HuH-7 (cell line): ENCODE measurements at places on chromosomes 16 and 17.
A peak's percentile ranks its signal among the peaks of the same experiment; 100 is the strongest.

DNA sequence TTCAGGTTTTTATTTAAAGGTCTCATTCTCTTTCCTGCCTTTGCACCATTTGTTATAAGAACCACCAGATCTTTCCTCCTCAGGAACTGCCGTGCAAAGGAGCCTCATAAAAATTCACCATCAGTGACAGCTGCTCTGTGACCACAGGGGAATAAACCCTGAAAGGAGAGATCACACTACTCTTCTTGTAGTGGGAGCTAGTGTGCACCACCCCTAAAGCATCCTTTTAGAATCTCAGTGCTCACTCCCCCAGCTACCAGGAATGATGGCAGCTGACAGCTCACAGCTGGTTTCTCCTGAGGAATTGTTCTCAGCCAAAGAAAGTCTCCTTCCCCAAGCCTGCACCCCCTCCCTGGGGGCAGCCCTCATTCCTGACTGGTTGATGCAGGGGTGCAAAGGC is 18.7 kb downstream of the VAT1L start:
- no peak for DNase-seq

- no peak for DNase-seq
These were observed 5.9 kb downstream of the FAHD1 start for GRCh38 chr16:1832838-1833454.

DNA sequence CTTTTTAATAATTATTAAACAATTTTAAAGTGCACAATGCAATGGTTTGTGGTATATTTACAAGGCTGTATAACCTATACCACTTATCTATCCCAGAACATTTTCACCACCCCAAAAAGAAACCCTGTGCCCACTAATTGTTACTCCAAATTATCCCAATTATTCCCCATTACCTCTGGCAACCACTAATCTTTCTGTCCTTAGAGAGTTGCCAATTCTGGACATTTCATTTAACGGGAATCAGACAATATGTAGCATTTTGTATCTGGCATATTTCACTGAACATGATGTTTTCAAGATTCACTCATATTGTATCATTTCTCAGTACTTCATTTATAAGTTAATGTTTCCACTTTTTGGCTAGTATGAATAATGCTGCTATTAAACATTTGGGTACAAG is 103.1 kb upstream of the NACA2 start:
- DNase-seq: no peak

DNA sequence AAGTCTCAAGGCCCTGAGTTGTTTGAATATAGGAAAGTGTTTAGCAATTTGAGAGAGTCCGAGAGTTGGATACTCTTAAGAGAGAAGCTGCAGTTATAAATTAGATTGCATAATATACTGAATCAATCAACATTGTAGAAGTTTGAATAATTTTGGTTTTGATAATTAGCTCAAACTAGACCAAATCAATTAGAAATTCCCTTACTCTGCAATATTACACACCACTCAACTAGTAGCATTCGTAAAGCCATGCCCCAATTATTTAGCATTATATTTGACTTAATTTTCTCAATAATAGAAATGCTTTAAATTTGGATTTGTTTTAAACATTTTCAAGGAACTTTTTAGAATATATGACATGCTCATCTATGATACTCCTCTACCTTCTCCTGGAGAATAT is 49.1 kb downstream of the TNRC6C start:
- DNase-seq: no peak

GRCh38 chr16:86630471-86630870 is 52.1 kb downstream of the FOXL1 start:
- DNase-seq: no peak

DNA sequence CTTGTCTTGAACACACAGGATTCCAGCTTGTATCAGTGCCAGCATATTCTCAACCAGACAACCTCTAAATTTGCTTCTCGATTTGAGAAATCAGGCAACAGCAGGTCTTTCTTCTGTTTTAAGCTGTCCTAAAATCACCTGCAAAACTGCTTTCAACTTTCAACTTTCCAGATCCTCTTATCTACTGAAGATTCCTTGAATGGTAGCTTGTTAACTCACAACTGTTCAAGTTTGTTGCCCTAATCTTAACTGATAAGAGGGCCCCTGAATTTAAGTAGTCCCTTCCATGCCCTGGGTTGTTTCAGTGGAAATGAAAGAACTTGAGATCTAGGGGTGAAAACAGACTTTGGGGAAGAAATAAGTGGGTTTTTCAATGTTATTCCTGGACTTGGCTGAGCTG is 57.2 kb downstream of the CHD9 start:
- no peak for DNase-seq

DNA sequence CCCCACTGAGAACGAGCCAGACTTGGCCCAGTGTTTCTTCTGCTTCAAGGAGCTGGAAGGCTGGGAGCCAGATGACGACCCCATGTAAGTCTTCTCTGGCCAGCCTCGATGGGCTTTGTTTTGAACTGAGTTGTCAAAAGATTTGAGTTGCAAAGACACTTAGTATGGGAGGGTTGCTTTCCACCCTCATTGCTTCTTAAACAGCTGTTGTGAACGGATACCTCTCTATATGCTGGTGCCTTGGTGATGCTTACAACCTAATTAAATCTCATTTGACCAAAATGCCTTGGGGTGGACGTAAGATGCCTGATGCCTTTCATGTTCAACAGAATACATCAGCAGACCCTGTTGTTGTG is 631 bp downstream of the BIRC5 start:
- no peak for DNase-seq

DNA sequence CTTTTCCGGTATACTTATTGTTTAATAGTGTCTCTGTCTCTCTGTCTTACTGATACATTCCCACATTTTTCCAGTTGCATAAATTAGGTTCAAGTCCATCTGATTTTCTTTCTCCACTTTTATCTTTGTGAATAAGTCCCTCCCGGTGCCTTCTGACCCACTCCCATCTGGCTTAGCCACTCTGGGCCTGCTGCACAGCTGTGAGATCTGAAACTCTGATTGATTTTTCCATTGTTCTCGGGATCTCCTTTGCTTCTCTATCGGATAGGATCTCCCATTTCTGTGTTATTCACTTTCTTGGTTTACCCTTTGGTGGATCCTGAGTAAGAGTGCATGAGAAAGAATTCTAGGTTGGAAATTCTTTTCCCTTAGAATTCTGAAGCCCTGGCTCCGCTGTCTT is 8.6 kb downstream of the UTP4 start:
- no peak for DNase-seq

GRCh38 chr17:27282054-27282551 is 11.8 kb upstream of the WSB1 start:
- DNase-seq: no peak

DNA sequence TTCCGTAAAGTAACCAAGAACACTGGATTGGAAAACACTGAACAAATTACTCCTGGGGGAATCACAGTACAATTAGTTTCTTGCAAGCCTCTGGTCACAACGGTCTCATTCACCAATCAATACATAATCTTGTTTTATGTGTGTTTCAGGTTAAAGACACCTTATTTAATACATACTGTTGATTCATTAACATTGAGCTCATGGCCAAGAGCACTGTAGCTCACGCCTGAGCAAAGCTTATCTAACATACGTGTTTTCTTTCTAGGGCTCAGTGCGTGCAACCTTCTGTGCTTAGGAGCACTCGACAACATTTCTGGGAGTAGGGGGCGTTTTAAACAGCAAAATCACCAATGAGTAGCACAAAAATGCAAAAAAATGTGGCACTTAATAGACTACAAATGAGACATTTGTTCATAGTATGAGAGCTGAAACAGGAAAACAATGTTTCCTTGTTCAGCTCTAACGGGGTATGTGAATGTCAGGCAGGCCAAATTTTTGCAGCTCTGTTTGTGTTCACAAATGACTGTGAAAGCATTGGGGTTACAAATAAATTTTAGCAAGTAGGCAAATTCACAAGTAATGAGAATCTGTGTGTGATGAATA is 206.2 kb downstream of the CNTNAP4 start:
- DNase-seq: no peak

DNA sequence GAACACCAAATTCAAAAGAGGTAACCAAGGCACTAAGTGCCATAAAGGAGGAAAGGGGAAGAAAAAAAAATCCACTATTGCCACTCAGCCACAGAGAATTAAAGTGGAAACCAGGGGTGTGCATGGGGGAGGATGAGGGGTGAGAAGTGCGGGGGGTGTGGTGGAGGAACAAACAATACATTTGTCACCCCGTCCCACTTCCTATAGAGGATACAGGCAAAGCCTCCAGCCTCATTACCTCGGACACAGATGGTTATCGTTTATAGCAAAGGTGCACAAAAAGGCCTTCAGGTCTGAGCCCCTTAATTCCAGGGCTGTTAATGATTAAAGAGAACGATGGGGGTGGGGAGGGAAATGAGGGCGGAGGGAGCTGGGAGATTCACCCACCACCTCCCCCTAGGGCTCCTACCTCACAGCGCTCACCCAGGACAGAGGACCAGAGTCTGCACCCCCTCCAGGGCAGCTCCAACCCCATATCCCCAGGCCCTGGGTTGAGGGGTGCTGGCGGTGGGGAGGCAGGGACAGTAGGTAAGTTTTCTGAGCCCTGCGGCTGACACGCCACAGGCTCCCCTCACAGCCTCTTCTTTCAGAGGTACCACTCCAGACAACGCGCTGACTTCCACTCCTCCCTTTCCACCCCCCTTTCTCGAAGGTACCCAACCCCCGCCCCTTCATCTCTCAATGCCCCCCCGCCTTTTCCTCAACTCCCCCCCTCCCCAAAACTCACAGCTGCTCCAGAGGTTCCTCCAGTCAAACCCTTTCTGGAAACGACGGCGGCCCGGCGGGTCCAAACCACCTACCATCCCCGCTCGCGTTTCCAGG is 470 bp downstream of the DCUN1D3 start:
- DNase-seq: peak; percentile 66

DNA sequence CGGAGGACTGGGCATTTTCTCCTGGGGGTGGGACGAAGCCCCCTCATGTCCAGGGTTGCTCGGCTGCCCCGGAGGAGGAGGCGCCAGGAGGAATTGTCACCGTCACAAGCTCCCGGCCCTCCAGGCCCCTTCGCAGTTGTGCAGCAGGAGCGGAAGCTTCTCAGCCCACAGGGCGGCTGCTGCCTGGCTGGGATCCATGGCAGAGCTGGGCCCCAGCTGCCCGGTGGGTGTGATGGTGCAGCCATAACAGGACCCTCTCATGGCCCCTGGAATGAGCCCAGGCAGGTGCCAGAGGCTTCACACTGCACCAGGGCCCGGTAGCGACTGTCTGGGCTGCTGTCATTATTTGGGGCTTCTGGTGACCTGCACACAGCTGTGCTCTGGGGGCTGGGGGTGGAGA is 54.9 kb upstream of the GNG13 start:
- DNase-seq: no peak

- DNase-seq: no peak
These were observed 13.1 kb downstream of the CORO7 start for GRCh38 chr16:4403133-4403949.

- DNase-seq: no peak
These were observed 13.9 kb downstream of the CYB5D2 start for GRCh38 chr17:4156750-4157381.

DNA sequence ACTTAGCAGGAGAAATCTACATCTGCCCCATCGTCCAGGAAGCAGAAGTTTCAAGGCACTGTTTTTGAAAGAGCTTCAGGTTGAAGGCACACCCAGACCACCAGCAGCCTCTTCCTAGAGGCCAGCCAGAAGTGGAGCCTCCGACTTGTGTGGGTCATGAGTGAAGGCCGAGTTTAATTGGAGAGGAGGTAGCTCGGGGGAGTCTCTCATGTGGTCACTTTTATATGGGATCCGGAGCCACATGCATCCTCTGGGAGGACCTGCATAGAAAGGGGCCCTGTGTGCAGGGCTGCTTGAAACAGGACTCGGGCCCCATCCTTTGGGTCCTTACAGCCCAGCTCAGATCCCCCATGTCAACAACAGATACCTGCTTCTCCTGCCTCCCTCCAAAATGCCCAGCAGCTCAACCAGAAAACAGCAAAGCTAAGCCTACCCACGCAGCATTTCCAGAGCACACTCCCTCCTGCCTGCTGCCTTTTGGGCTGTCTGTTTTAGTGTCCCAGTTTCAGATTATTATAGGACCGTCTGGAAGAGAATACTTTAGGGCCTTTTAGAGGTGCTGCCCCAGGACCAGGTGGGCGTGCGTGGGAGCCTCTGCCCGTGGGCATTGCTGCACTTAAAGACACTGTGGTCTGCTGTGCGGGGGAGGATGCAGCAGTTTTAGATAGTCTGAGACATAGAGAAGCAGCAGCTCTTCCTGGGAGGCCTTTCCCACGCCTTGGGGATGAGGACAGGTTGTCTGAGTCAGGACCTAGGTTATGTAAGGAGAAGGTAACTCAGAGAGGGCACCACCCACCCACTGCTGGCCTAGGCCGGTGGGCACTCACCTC is 29.5 kb downstream of the MPRIP start:
- no peak for DNase-seq

- no peak for DNase-seq
These were observed 3.0 kb upstream of the RCVRN start for GRCh38 chr17:9907883-9908648.

- no peak for DNase-seq
These were observed 326.0 kb upstream of the C16orf82 start for GRCh38 chr16:26740771-26741170.

- no peak for DNase-seq
These were observed 6.2 kb downstream of the HASPIN start for GRCh38 chr17:3729881-3730280.

DNA sequence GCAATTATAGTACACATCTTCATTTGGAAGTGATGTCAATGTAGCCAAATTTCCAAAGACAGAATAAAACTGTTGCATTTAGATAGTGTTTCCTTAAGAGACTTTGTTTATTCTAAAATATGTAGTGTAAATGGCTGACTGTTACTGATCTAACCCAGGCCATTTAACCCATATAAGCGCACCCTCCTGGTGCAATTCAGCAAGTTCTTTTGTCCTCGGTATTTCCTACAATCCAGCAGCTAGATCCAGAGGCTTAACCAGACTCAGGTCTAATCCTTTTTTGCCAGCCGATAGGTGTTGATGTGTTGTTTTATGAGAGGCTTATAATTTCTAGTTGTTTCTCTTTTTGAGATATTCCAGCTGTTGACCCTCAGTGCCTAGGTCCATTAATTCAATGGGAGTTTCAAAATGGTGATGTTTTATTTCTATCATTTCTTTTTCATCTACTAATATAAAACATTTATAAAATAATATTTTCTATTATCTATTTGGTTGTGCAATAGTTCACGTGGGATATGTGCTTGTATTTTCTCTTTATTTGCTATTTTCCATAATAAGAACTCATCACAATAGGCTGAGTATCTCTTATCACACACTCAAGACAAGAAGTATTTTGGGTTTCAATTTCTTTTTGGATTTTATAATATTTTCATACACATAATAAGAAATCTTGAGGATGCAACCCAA is 14.5 kb downstream of the ABCA9 start:
- DNase-seq: no peak

DNA sequence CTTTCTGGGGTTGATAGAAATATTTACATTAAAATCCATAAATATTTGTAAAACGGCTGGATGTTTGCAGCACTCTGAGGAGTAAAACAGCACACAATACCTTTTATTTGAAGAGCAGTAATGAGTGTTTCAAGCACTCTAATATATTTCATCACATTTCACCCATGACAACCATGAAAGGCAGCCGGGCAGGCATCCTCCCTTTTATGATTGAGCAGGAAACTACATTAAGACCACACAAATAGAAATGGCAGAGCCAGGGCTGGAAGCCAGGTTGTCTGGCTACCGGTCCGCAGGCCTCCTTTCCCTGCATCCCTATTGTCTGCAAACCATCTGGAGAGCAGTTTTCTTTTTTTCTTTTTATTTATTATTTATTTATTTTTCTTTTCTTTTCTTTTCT is 23.1 kb upstream of the GPRC5C start:
- no peak for DNase-seq

GRCh38 chr16:89624777-89625761 is 11.6 kb downstream of the DPEP1 start:
- no peak for DNase-seq
